ENCODE measurements at places on chromosomes 13 and 19. TPM values are rescaled to one million over a fixed set of nuclear protein-coding genes. Genes with fewer than 3 reads are reported as not detected.

GRCh38 chr13:101649488-101650126 is 197.1 kb downstream of the ITGBL1 start:
- no peaks in the 10 kb centered on the region for H3K36me3 ChIP-seq
- no peaks in the 10 kb centered on the region for H3K4me1 ChIP-seq
- H3K27ac ChIP-seq = no peak overlapping the region
- H3K4me3 ChIP-seq = no peak overlapping the region
- no peaks in the 10 kb centered on the region for H3K27me3 ChIP-seq

The TPTE2 gene
- total RNA-seq = not detected

The LRP3 gene
- not detected for total RNA-seq

- H3K36me3 ChIP-seq = no peaks in the 10 kb centered on the region
- no peak overlapping the region for H3K4me3 ChIP-seq
- H3K4me1 ChIP-seq = no peaks in the 10 kb centered on the region
- DNase-seq = no peak
- no peak overlapping the region for H3K27ac ChIP-seq
Measured at GRCh38 chr13:76816394-76816793, 69.8 kb downstream of the KCTD12 start.
